ENCODE measurements at places on chromosomes 12 and 14.

DNA sequence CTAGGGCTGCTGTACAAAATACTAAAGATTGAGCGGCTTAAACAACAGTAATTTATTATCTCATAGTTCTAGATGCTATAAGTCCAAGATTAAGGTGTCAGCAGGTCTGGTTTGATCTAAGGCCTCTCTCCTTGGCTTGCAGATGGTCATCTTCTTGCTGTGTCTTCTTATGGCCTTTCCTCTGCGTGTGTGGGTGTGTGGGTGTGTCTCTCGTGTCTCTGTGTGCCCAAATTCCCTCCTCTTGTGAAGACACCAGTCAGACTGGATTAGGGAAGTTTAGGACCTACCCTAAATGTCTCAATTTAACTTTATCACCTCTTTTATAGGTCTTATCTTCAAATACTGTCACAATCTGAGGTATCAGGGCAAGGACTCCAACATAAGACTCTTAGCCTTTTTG lies 28.3 kb downstream of the DDHD1 start:
- DNase-seq, result no peak

- DNase-seq, result peak; percentile 76
Measured at GRCh38 chr14:60722357-60723115, 1.6 kb downstream of the SIX4 start.

GRCh38 chr12:22856178-22856577 lies 231.2 kb downstream of the ETNK1 start:
- DNase-seq, result peak; percentile 41

DNA sequence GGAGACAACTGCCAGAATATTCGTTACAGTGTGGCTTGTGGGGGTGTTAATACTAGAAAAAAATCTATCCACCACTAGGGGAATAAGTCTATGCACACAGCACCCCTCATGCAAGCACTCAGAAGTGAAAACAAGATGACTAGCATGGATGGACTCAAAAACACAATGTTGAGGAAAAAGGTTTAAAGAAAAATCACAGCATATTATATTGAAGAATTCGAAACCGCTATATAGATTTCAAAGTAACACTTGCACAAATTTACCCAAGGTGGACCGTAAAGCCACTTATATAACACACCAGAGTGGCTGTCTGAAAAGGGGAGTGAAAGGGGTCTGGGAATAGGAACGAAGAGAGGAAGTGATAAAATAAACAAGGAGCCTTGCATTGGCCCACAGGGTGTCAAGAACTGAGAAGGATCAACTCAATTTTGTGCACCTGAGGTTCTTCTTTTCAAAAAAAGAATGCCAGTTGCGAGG lies 544 bp downstream of the ABCD4 start:
- DNase-seq, result peak; percentile 61

- DNase-seq, result no peak
Measured at GRCh38 chr12:99035803-99036202, 390.7 kb downstream of the APAF1 start.

GRCh38 chr14:69960296-69960695 lies 81.1 kb downstream of the SMOC1 start:
- no peak for DNase-seq

- DNase-seq, result no peak
Measured at GRCh38 chr12:77372026-77372425, 306.7 kb upstream of the E2F7 start.

DNA sequence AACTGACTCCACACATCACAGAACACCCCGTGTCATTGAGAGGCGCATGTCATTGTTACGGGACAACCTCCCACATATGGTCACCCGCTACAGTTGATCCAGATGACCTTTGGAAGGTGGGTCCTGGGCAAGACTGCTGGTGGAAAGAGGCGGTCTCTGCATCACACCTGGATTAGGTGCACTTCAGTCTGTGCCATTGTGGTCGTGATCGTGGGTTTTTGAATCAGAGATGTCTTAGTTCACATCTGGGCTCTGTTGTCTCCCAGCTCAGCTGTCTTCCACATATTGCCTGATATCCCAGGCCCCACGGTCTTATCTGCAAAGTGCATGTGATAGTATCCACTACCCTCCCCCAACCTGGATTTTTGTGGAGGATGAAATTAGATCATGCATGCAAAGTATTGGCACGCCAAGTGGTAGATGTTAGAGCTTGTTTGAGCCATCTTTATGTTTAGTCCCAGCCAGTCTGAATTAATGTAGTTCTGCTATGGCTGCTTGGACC lies 208.7 kb upstream of the FOXN3 start:
- no peak for DNase-seq

DNA sequence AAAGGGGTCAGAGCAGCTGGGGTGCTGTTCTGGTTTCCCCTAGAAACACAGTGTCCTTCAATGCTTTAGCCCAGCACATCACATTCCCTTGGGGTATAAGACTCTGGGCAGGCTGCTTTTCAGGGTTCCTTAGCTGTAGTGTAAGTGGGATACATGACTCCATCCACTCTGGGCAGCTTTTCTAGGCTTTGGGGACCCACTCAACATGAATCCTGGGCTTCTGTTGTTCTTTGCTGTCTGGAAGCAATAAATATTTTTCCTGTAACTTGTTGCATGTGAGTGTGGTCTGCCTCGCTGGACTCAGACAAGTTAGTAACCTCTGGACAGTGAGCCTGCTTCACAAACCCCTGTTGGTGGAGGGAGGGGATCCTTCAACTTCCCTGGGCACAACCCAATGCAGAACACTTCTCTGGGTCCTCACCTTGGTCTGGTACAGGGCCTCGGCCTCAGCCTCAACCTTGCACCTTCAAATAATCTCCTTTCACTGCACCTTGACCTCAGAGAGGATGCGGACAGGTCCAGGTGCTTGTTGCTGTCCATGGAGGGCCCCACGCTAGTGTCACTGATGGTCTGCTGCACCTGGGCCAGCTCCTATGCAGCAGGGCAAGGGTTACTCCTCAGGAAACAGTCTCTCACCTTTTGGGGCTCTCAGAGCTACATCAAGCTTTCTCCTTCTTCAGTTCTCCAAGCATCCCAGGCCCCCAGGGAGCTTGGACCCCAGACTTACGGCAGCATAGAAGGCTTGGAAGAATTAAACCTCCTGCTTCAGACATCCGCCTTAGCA lies 13.5 kb upstream of the KRT73 start:
- DNase-seq, result no peak

- no peak for DNase-seq
Measured at GRCh38 chr14:22561661-22562579, 27.1 kb downstream of the DAD1 start.
